ENCODE measurements at places on chromosomes 6 and 20.
A peak's percentile ranks its signal among the peaks of the same experiment; 100 is the strongest.

GRCh38 chr6:89799756-89800155, 19.8 kb downstream of the MDN1 start:
- DNase-seq: no peak

- DNase-seq: no peak
These were observed 1.8 kb downstream of the ECHDC1 start for GRCh38 chr6:127341471-127342202.

DNA sequence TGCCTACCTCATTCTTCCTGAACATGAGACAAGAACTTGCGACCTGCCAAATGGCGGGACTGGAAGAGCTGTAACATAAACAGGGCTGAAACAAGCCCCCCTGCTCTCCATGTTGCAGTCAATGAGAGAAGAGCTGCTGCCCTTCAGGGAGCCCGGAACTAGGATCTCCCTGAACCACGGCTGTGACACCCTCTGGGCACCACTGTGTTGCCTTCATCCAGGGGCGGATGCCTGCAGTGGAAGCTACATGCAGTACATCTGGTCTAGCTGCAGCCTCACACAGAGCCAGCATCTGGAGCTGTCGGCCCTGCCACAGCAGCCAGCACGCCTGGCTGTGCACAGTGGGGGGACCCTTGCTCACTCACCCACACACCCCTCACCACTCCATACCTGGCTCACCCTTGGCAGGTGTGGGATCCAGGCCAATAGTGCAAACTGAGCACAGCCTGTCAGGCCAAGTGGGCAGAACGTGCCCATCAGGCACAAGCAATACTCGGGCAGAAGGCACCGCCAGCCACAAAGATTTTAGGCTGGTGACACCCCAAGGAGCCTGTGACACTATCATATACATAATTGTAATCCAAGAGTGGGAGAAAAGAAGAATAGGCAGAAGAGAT, 451.3 kb downstream of the HTR1B start:
- no peak for DNase-seq

- no peak for DNase-seq
These were observed 46.8 kb downstream of the CD24 start for GRCh38 chr6:106927531-106928398.

- DNase-seq: no peak
These were observed 10.8 kb downstream of the IPCEF1 start for GRCh38 chr6:154345811-154346210.

GRCh38 chr6:548091-548490, 108.8 kb downstream of the HUS1B start:
- no peak for DNase-seq

DNA sequence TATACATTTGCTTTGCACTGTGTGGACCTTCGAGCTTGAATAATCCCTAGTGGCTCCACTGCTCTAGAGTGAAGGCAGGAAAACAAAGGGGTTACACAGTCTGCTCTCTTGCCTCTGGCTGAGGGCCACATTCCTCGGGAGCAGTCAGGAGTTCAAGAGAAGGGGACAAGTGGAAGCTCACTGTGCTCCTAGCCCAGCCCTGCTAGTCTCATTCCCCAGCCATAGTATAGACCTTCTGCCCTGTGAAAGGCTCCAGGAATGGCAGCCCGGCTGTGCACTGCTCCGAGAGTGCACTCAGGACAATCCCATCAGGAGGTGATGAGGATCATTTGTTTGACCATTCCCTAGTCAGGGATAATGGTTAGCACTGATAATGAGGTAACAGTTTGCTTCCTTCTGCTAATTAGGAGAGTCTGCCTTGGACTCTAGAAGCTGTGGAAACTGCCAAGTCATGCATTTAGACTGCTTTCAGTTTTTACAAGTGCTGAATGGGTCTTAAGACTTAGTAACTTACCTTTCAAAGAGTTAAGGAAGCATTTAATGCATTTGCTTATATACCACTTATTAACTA, 8.5 kb downstream of the IYD start:
- no peak for DNase-seq

DNA sequence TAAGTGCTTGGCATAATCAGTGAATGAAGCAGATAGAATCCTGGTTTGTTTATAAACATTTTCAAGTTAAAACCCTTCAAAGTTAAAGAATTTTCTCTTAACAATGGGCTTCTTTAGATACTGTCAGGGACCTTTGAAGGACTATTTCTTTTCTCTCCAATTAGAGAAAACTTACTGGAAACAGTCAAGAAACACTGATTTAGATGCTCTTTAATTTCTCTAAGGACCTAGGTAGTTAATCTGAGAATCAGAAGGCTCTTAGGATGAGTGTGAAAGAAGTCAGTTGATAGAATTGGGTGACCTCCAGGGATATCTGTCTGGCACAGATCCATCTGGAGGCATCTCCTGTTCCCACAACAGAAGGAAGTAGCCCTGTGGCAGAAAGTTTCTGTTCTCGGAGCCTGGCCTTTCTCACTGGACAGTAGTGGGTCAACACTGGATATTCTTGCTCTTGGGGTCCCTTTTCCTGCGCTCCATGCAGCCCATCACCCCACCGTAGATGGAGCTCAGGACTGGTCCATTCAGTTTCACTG, 22.5 kb downstream of the KIAA0408 start:
- no peak for DNase-seq

DNA sequence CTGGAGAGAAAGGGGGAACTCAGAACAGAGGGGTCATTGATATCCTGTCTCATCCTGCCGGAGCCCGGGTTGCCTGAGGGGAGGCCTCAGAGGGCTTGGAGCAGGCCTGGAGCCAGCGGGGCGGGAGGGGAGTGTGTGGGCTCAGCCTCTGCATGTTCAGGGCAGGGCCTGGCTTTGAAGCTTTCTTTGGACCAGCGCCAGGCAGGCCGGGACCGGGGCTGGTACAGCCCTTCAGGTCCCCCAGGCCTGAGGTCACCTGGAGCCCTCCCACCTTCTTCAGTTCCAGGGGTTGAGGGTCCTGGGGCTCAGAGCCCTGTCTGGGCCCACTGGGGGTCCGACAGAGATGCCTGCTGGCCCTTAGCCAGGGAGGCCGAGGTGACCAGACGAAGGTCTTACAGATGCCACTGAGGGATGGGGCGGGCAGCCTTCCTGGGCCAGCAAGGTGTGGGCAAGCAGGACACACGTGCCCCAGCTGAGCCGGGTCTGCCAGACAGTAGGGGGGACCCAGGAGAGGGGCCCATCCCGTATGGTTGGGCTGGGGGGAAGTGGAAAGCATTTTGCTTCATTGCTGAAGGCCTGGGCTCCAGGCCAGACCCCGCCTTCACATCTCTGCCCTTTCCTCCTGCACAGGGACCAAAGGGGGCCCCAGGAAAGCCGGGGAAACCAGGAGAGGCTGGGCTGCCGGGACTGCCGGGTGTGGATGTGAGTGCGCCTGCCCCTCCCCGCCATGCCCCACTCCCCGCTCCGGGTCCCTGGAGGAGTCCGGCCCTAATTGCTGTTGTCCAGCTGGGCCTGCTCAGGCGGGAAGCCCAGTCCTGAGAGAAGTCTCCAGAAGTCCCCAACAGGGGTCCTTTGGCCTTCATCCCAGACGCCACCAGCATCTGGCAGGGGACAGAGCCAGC, 2.0 kb downstream of the COL9A3 start:
- no peak for DNase-seq

DNA sequence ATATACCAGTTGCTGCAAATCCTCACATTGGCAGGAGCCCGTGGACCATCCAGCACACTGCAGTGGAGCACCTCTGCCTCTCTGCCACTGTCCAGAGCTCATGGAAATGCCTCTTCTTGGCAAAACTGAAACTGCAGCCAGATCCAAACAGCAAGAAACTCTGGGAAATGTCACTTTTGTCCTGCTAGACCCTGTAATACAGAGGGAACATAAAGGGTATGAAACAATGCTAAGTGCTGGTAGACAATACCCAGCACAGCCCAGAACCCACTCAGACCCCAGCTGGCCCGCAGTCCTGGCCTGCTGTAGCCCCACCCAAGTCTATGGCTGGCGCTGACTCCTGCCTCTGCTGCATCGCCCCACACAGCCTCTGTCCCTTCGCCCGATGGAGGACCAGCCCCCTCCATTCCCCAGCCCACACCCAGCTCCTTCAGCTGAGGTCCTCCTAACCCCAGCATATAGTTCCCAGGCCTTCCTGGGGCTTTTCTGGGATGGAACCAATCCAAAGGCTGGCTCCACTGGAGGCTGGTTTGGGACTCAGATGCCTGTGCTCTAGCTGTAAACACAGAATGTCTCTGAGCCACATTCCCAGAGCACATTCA, 242.5 kb downstream of the LRFN2 start:
- DNase-seq: no peak

DNA sequence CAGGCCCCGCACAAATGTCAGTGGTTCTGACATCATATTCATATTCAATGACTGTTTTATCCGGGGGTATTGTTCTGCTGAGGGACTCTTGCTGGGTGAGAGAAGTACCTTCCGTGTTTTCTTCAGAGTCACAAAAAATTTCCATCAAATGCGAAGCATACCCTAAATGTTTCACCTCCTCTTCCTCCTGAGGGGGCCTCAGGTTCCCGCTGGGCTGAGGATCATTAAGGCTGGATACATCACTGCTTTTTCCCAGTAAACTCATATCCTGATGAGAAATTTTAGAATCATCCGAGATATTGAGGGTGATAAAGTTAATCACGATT, 42.8 kb downstream of the IL20RA start:
- DNase-seq: no peak

GRCh38 chr20:47773371-47773786, 11.9 kb downstream of the SULF2 start:
- DNase-seq: no peak

- no peak for DNase-seq
These were observed 27.0 kb downstream of the CBFA2T2 start for GRCh38 chr20:33516882-33517281.

- no peak for DNase-seq
These were observed 569.8 kb downstream of the QKI start for GRCh38 chr6:163984124-163984936.

GRCh38 chr6:42260972-42261371, 43.3 kb upstream of the MRPS10 start:
- DNase-seq: peak; percentile 71

DNA sequence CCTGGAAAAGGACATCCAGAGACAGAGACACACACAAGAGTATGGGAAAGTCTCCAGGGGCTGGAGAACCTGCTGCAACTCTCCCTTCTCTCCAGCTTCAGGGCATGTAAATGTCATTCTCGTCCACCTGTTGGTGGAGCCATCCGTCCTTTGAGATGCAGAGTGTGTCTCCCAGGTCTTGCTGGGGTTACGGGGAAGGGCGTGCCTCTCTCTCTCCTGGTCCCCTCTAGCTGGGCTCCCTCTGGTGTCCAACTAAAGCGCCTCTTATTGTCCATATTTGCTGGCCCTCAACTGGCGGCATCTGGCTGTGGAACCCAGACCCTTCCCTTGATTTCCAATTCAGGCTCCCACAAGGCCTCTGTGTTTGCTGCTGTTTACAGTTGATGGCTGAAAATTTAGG, 244.1 kb downstream of the BMP7 start:
- no peak for DNase-seq

DNA sequence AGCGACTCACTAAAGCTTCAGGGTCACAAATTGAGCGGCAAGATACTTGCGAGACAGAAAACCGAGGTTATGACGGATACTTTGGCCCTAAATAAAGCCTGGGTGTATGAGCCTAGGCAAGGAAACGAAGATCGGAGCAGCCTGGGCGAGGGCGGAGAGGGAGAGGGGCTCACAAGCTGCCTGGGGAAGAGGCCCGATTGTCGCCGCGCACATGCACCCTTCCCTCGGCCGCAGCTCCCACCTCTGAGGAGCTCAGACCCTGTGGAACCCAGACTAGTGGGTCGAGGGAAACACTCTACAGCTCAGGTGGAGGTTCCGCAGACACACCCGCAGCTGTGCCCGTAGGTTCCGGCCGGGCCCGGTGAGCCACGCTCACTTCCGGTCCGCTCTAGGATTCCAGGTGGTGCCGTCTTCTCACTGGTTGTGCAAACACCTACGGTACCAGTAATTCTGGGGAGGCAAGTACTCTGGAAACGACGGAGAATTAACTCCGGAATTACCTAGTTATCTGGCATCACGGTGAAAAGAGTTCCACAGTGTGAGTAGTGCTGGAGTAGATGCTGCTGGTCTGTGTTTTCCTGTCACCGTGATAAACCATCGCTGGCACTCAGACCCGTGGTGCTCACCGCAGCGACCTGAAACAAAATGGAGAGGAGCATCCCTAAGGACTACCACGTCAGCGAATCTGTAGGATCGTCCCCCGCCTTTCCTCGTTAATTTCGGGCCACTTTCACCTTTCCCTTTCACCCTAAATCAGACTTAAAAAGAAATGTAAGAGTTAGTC, 61.5 kb downstream of the GPX5 start:
- DNase-seq: peak; percentile 57

DNA sequence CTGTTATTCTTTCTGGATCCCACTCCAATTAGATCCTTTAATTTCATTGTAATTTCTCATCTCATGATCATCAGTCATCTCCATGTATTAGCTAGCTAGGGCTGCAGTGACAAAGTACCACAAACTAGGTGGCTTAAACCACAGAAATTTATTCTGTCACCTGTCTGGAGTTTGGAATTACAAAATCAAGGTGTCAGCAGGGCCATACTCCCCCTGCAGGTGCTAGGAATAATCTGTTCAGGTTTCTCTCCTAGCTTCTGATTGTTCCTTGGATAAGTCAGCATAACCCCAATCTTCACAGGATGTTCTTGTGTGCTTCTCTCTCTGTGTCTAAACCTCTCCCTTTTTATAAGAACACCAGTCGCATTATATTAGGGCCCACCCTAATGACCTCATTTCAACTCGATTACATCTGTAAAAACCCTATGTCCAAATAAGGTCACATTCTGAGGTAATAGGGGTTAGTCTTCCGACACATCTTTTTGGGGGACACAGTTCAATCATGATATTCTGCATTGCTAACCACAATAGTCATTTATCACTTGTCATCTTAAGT, 40.5 kb downstream of the BEND6 start:
- no peak for DNase-seq

DNA sequence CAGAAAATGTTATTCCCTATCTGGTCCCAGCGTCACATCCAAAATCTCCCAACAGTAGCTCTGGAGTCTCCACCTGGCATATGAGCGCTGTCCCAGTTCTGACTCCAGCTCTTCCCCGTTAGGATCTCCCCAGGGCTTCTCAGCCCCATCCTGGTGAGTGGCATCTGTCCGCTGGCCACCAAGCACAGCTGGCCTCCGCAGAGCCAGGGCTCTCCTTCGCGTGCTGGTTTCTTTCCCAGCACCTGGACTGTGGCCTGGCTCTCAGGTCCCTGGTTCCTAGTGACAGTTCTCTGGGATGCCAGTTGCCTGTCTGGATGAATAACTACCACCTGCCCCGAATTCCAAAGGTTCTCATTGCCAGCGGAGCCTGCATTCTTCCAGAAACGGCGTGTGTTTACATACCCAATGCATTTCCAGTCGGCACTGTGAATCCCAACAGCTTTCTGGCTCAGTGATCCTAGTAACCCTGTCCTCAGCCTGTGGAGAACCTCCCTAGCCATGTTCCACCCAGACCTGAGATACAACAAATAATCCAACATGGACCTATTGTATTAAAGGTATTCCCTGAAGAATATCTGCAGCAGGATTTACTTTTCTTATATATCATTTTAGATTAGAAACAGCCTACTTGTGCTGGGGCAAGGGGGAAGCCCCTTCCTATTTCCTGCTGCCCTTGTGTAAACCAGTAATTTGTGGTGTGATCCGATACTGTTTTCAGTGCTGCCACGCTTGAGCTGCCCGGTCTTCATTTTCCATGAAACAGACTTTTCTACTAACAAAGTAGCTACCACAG, 69.9 kb upstream of the PDE10A start:
- no peak for DNase-seq
